ENCODE measurements at places on chromosomes 7 and 10.

- DNase-seq = no peak
These were observed 39.0 kb downstream of the SEC61G start for GRCh38 chr7:54719974-54720373.

DNA sequence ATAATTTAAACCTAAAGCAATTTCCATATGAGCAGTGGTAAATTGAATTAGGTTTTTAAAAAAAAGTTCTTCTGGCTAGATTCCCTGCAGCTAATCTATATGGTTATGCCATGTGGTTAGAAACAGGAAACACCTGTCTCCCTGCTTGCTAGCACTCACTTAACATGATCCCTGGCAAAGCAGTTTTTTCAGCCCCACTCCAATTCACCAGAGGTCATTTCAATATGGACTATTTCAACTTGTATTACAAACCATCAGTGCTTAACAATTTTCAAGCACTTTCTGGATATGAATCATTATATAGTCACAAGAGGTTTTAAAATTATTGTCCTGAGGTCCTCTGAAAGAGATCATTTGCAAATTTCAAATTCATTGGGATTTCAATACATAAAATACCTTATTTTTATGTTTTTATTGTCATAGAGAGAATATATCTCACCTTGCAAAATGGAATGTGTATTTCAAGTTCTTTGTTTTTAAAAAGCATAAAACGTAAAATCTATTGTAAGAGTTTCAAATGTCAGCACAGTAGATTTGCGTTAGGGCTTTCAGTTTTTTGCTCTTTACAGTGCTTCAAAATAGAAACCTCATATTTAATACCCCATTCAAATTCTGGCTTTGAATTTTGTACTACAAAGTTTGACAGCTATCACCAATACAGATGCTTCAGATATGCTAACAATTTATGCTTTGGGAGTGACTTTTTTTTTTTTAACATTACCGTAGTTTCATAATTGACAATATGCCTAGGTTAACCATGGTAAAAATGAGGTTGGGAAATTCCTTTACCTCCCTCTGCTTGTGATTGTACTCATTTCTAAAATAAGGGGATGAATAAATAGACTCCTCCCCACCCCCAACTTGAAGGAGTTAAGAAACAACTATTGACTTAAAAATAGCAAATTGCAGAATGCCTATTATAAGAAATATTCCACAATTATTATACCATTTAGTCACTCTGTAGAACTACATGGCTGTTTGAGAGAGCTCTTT lies 117.5 kb upstream of the HGF start:
- DNase-seq = no peak

GRCh38 chr7:152931633-152932032 lies 172.1 kb downstream of the ACTR3B start:
- DNase-seq = no peak

DNA sequence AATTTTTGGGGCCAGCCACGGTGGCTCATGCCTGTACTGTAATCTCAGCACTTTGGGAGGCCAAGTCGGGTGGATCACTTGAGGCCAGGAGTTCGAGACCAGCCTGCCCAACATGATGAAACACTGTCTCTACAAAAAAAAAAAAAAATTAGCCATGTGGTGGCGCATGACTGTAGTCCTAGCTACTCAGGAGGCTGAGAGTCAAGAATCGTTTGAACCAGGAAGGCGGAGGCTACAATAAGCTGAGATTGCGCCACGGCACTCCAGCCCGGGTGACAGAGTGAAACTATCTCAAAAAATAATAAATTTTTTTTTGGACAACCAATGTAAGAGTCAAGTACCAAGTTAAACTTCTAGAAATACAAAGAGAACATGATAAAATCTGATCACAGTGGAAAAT lies 164.6 kb downstream of the AVL9 start:
- DNase-seq = no peak

- DNase-seq = no peak
These were observed 193.8 kb upstream of the WDR11 start for GRCh38 chr10:120657371-120657770.

- no peak for DNase-seq
These were observed 22.4 kb upstream of the LRRC17 start for GRCh38 chr7:102890292-102890970.

DNA sequence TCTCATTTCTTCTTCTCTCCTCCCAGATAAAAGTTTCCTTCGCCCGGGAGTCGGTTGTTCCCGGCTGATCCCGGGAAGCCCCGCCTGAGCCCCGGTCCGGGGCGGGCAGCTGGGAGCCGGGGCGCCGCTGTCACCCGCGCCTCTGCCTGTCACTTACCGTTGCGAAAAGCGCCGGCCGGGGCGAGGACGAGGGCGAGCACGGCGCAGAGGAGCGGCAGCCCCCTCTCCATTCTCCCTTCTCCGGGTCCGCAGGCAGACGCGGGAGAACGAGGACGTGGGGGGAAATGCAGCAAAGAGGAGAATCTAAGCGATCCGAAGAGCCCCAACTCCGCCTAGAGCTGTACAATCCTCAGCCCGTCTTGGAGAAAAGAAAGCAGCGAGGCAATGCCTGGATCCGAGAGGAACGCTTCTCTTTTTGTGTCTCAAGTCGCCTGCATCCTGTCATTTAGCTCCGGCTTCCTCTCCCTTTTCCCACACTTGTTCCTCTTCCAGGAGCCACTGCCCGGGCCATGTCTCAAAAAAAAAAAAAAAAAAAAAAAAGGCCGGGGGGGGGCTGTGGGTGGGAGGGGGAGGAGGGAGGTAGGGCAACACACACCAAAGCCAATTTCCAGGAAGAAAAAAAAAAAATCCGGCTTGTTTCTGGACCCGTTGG lies at the start of gene NRP1:
Gene NRP1 (minus strand): TSS at position 515 of the 652 bp plus-strand sequence. CDS start 285 bp downstream, at position 230.
- no peak for DNase-seq

GRCh38 chr7:152477079-152477478 lies 41.3 kb upstream of the KMT2C start:
- DNase-seq = no peak

DNA sequence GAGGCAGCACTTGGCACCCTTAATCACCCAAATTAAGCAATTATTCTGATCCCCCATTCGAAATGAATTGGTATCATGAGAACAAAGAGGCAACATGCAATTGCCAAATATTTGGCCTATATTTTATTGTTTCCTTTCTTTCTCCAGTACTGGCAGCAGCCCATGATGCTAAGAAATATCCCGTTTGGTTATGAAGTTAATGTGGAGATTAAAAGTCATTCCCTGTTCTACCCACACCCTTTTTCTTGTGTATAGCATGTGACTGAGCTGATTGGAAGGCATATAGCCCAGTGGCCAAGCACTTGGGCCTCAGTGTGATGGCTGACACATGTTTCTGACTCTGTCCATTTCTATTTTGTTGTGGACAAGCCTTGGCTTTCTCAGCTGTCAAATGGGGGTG lies 692.3 kb upstream of the GALNT17 start:
- DNase-seq = no peak

GRCh38 chr7:82032901-82033300 lies 263.1 kb upstream of the HGF start:
- no peak for DNase-seq

GRCh38 chr7:109806548-109806947 lies 1236.9 kb downstream of the DNAJB9 start:
- DNase-seq = no peak

- no peak for DNase-seq
These were observed 87.0 kb downstream of the LARP4B start for GRCh38 chr10:844552-844951.

DNA sequence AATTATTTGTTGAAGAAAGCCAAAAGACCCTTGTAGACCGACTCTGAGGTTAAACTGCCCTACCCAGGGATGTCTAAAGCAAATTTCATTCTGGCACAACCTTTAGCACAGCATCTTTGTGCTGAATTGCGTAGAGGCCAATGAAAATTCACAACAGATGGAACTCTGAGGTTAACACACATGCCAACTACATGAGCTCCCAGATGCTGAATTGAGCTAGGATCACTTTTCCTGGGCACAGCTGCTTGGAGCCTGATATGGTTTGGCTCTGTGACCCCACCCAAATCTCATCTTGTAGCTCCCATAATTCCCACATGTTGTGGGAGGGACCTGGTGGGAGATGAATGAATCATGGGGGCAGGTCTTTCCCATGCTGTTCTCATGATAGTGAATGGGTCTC lies 158.0 kb upstream of the PTN start:
- no peak for DNase-seq

- DNase-seq = no peak
These were observed 36.6 kb downstream of the PRKCQ start for GRCh38 chr10:6543431-6544005.

DNA sequence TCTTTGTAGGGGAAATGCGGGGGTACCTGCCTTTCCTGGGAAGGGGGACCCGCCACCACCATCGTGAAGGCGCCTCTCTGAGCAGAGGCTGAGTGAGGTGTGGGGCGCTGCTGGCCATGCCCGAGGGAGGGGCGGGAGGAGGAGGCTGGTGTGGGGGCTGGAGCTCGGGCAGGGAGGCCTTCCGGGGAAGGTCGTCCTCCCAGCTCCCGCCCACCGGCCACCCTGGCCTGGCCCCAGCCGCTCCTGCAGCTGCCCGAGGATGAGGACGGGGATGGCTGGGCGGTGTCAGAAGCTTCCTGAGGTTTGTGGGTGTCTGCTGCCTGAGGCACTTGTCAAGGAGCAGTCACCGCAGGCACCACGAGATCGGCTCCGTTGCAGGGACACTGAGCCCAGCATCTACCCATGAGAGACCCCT lies 11.4 kb downstream of the PWWP2B start:
- no peak for DNase-seq

- no peak for DNase-seq
These were observed 11.5 kb upstream of the TCERG1L start for GRCh38 chr10:131323025-131323424.

GRCh38 chr10:127182161-127182560 lies 14.2 kb downstream of the INSYN2A start:
- DNase-seq = no peak

DNA sequence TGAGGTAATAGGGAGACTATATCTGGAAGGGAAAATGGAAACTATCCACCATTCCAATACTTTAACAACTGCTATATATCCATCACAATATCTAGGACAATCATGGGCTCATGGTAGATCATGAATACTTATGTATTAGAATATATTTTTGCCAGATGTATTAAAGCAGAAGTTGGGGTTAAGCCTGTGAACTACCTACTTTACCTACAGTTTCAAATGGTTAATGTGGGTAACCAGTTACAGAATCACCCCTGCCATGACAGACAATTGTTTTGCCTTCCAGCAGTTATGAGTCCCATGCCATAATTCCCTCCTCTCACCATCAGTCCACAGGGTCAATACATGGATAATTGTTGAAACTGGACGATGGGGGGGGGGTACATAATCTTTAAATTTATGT lies 29.9 kb upstream of the RAPGEF5 start:
- DNase-seq = no peak

- DNase-seq = no peak
These were observed 55.9 kb downstream of the PNLIPRP2 start for GRCh38 chr10:116676633-116677032.

DNA sequence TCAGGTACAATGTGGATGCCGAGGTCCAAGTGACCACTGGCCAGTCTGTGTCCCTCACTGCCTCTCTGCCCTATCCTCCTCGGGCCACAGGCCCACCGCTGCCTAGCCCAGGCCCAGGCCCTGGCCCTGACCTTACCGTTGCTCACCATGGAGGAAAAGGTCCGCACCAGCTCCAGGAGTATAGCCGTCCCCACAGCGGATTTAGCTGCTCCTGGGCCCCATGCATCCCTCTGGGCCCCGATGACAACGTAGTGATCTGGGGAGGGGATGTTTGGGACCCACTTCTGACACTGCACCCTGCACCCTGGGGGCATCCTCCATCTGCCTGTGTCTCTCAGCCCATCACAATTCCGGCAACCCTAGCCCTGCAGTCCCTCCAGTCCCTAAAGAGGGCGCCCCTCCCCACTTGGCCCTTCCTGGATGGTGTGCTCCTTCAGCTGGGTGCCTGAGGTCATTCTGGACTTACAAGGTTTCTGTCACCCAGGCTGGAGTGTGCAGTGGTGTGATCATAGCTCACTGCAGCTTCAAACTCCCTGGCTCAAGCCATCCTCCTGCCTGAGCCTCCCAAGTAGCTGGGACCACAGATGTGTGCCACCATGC lies 12.1 kb downstream of the TFR2 start:
- no peak for DNase-seq

GRCh38 chr10:75530299-75530698 lies 98.9 kb downstream of the LRMDA start:
- DNase-seq = no peak

DNA sequence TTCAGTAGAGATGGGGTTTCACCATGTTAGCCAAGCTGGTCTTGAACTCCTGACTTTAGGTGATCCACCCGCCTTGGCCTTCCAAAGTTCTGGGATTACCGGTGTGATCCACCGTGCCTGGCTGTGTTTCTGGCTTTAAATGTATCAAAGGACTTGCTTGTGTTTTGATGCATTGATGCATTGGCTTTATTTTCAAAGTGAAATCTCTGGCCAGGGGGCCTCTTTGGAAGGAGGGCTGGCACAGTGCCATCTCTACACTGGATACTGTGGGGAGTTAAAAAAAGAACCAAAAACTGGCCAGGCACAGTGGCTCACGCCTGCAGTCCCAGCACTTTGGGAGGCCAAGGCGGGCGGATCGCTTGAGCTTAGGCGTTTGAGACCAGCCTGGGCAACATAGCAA lies 16.0 kb downstream of the MNX1 start:
- DNase-seq = no peak

- no peak for DNase-seq
These were observed 26.7 kb upstream of the ZNF800 start for GRCh38 chr7:127419196-127419595.

DNA sequence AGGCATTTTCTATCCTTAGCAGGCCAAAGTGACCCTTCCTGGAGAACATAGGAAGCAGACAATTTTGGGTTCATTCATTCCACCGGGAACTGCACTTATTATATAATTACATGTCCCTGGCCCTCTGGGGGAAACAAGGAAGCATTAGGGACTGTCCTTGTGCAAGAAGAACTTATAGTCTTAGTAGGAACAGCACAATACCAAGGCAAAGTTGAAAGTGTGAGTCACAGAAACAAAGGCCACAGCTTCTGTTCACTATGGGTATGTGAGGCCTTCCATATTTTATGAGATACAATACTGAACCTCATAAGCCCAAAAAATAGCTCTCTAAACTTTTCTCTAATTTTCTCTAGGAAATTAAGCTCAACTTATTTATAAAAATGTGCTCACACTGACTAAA lies 18.4 kb upstream of the AKR1B10 start:
- DNase-seq = no peak

DNA sequence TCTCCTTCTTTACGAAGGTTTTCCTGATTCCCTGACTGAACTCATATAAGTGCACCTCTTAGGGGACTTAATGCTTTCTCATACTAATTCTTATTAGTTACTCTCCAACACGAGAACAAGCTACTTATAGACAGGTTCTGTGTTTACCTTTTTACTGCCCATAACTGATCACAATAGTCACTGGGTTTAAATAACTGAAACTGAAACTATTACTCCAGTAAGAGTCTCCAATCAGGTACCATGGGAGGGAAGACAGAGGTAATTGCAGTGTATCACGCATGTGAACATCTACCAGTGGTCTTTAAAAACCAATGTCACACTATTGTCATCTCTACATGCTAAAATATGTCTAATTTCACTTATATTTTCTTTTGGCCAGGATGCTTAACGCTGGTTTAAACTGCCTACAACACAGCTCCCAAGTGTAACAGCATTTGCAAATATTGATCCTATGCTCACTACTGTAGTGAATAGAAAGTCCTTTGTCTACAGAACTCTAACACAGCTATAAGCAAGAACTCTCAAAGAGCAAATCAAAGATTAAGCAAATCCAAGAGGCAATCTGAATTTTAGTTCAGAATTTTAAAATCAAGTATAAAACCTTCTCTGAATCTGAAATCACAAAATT lies 3.6 kb downstream of the GDI2 start:
- no peak for DNase-seq

- DNase-seq = no peak
These were observed 44.4 kb downstream of the MRPS24 start for GRCh38 chr7:43824963-43825362.

GRCh38 chr10:72252972-72253371 lies 20.8 kb upstream of the DDIT4 start:
- DNase-seq = no peak
